GM18507 (cell line): ENCODE measurements at places on chromosomes 16 and 17.

DNA sequence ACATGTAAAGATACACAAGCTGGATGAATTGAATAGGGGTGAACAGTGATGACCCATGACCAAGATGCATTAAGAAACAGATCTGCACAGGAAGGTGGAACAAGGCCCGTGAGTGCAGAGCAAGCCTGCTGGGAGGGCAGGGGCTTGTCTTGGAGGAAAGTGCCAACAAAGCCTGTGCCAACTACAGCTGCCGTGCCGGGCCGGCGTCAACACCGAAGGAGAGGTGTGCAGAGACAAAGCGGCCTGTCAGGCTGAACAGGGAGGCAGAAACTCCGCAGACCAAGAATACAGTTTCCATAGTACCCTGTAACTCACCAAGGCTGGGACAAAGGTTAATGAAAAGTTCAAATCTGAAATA, 46.7 kb downstream of the ANKRD11 start:
- DNase-seq, result no peak

DNA sequence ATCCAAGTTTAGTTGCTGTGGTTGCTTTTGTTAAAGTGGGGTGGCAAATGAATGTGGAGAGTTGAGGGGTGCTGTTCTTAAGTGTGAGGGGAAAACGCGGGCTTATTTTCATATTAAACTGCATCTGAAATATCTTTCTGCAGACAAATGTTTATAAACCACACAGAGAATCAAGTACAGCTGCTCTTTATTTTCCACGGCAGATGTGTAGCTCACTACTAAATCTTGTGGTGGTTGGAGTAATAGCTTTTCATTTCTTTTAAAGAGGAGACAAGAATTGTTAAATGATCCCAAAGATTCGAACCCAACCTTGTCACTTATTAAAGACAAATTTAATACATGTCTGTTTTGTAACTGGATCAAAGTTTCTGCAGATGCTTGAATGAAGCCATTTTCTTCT, 2.1 kb downstream of the CLTC start:
- DNase-seq, result no peak

- DNase-seq, result peak; percentile 11
These were observed 59.4 kb upstream of the XYLT1 start for GRCh38 chr16:17529982-17530760.

DNA sequence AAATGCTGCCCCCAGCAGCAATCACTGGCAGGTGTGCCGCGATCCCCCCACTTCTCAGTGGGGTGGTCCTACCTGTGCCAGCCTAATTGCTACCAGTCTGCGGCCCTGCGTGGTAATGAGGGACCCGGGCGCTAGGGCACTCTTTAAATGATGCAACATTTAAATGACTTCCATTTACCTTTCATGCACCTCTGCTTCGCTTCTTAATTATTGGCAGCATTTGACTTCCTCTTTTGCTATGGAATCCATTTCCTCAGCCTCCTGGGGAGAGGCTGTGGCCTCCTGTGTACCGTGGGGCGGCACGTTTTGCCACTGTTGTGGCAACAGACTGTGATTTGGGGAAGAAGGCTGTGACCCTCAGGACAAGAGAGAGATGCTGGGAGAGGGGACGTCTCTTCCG, 86.1 kb downstream of the RPA1 start:
- no peak for DNase-seq

- DNase-seq, result no peak
These were observed 54.9 kb upstream of the TOB1 start for GRCh38 chr17:50920891-50921586.

- no peak for DNase-seq
These were observed 87.6 kb downstream of the SPACA3 start for GRCh38 chr17:33079201-33079600.

- DNase-seq, result no peak
These were observed 16.4 kb upstream of the SEC14L1 start for GRCh38 chr17:77124192-77124889.

DNA sequence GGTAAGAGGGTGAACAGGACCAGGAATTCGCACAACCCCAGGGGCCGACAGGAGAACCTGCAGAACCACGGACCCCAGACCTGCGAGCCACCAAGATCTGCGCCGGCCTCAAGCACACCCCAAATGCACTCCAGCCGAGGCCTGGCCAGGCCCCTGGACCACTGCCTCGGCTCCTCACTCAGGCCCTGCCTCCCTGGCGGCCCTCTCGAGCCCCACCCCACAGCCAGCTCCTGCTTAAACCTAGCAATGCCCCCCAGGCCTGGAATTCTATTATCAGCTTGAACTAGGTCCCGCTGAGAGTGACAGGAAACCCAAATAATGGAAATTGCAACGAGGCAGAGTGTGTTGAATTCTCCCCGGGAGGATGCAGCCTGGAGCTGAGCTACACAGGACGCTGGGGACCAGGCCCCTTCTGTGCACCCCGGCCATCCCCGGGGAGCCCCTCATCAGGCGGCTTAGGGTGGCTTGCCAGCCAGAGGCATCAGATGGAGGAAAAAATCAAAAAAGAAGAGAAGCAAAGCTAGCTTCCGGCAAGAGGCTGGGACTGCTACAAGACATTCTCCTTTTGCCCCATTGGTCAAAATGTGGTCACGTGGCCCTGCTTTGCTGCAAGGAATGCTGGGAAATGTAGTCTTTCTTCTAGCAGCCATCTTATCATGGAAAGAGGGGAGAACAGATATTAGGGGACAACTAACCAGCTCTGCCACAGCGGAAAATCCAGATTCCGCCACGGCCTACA, 2.4 kb upstream of the ENPP7 start:
- peak; percentile 88 for DNase-seq

DNA sequence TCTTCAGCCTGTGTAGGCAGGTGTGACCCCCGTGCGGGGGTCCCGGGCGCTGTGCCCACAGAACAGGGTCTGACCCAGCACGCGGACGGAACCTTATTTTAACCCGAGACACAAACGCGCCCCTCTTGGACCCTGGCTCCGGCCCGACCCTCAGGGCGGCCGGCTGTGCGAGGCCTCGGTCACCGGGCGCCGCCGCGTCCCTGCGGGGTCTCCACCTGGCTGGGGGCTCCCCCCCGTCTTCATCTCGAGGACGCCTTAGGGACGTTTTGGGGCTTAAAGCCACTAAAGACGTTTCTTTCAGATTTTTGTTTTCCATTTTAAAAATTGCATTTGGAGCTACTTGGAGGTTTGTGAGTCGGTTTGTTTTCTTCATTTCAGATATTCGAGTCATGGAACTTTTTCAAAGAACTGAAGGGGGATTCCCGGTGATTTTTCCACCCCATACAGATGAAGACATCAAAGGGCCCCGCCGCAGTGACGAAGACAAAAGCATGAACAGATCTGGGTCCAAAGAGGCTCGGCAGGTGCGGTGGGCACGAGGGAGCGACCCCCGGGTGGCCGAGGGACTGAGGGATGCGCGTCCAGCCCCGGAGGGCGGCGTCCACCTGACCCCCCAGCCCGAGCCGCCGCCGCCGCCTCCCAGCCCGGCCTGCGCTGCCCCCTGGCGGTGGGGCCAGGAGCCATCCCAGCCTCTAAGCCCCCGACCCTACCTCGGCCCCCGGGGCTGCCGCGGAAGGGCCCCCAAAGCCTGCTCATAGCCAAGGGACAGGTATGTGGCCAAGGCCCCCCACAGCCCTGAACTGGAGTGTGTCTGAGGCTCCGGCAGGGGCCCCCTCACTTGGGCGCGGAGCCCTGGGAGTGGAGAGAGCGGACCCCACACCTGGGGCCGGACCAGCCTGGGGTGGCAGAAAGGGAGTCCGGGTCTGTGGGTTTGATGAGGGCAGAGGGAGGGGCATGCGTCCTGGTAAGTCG, 3.8 kb upstream of the CD7 start:
- DNase-seq, result no peak

DNA sequence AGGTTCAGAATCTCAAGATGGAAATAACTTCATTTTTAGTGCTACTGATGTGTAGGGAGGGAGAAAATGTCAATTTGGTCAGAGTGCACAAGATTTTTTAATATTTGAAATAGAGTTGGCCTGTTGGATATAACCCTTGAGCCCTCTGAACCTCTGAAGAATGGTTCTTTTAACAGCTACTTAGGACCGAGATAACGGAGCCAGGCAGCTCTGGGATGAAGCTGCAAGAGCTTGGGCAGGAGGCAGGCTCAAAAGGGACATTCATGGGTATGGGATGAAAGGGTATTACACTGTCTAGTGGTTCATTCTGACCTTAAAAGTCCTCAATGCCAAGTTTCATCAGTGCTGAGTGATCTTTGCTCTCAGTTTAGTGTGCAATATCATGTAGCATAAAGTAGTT, 111.4 kb upstream of the CPHXL start:
- no peak for DNase-seq

DNA sequence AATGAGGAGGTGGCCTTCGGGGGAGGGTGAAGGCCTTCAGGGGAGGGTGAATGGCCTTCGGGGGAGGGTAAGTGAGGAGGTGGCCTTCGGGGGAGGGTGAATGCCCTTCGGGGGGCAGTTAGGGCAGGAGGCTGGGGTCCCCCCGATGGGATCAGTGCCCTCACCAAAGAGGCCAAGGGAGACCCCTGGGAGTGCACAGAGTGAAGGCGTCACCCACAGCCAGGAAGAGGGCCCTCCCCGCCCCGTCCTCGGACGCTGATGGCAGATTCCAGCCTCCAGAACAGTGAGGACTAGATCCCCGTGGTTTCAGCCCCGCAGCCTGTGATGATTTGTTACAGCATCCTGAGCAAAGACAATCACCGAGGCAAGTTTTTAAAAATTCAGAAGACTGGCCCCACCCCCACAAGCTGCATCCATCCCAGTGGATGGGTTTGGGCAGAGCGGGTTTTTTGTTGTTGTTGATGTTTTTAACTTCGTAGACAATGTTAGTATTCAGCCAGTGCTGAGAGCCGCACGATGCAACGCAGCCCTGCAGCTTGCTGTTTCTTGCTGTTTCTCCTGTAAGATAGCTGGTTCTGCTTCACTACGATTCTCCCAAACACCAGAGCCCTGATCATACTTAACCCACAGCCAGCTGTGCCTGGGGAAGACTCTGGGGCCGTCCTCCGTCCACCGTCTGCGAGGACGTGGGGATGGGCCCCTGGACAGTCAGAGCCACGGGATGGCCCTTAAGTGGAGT, 40.7 kb upstream of the CBFA2T3 start:
- DNase-seq, result no peak

DNA sequence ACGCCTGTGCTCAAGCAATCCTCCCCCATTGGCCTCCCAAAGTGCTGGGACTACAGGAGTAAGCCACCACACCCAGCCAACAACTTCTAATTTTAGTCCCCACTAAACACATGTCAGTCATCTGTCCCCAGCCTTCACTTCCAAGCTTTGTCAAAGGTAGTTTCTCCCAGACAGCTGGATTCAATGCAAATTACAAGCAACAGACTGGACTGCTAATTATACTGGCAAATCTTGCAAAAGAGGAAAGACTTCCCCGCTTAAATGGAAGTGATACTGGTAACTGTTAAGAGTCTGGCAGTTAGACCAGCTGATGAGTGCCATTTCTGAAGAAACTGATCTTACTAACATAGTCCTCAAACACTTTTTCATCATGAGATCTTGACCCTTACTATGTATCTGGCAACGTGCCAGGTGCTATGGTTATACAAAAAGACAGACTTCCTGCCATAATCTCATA, 8.2 kb upstream of the GGA2 start:
- no peak for DNase-seq

GRCh38 chr17:72205357-72205756, 84.5 kb downstream of the SOX9 start:
- no peak for DNase-seq

DNA sequence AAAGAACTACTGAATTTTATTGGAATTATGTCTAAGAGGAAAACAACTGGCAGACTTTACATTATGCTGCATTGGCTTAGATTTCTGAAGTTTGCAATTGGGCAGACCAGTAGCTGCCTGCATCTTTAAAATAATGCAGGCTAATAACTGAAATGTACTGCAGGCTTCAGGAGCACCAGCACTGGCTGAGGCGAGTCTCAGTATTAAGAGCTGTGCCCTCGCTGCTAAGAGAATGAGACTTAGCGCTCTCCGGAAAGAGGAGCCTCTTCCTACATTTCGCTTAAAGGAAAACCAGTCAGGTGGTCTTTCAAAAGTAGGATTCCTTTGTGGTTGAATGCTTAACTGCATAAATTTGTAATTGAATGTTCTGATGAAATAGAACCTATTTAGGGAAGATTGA, 885 bp downstream of the CNTNAP4 start:
- no peak for DNase-seq

DNA sequence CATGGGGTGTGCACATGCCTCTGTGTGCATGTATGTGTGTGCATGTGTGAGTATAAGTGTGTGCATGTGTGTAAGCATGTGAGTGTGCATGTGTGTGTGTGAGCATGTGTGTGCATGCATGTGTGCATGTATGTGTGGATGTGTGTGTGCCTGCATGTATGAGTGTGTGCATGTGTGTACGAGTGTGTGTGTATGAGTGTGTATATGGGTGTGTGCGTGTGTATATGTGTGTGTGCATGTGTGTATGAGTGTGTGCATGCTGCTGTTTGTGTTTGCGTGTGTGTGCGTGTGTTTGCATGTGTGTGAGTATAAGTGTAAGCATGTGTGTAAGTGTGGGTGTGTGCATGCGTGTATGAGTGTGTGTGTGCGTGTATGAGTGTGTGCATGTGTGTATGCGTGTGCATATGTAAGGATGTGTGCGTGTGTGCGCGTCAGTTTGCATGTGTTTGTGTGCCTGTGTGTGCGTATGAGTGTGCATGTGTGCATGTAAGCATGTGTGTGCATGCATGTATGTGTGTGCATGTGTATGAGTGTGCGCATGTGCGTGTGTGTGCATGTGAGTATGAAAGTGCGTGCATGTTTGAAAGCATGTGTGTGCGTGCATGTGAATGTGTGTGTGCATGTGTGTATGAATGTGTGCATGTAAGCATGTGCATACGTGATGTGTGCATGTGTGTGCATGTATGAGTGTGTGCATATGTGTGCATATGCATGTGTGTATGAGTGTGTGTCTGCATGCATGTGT, 8.6 kb downstream of the TPSD1 start:
- no peak for DNase-seq

DNA sequence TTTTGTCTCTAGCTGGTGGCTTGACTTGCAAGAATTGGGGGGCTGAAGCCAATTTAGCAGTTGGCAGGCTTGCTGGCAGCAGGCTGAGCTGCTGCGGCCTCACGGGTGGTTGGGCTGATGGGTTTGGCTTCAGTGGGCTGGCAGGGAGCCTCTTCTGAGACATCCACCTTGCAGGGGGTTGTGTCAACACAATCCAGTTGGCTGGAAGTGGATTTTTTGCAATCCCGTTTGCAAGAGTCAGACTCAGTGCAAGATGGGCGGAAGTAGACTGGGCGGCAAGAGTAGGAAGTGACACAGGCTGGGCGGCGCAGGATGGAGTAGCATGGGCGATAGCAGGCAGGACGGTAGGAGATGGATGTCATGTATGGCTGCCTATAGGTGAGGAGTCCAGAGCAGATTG, 1.5 kb downstream of the KRTAP16-1 start:
- DNase-seq, result no peak

GRCh38 chr16:15785386-15786059, 71.3 kb downstream of the MYH11 start:
- DNase-seq, result no peak

- DNase-seq, result no peak
These were observed 7.1 kb downstream of the COL1A1 start for GRCh38 chr17:50194140-50194933.

GRCh38 chr17:9934331-9934730, 29.3 kb upstream of the RCVRN start:
- DNase-seq, result no peak
